GM04504 (cell line): ENCODE measurements at places on chromosomes 5 and 9.

GRCh38 chr5:33316773-33317172, 124.0 kb upstream of the TARS1 start:
- DNase-seq = no peak

- no peak for DNase-seq
Observed at GRCh38 chr5:150399524-150400211, 13.0 kb downstream of the CD74 start.

GRCh38 chr9:14246951-14247350, 67.0 kb downstream of the NFIB start:
- no peak for DNase-seq

- DNase-seq = no peak
Observed at GRCh38 chr9:70170151-70170790, 88.5 kb upstream of the SMC5 start.

DNA sequence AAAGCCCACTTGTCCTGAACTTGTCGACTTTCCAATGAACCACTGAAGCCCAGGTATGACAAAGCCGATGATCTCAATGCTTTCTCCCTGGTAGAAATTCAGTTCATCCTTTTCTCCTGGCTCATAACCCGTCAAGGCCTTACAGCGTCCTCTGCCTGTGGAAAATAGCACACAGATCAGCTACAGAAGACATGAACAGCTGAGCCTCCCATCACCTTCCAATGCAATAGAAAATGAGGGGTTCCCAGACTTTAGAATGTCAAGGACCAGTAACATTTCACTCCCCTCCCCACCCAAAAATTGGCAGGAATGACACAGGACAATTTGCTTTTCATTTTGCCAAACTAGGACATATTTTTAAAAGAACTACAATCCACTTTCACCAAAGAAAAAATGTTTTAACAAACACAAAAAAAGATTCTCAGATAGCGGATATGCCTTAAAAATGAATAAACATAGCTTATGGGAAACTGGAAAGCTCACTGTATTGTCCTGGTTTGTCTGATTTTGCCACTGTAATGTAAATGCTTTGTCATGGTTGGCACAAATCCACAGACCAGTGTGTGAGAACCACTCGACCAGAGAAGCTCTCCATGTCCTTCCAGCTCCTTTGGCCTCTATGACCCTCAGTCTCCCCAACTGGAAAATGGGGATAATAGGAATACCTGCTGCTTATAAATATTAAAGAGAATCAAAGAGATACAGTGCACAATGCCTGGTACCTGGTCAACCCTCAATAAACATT, 24.4 kb downstream of the SH3TC2 start:
- no peak for DNase-seq

GRCh38 chr5:175842506-175842905, 28.9 kb upstream of the CPLX2 start:
- no peak for DNase-seq

GRCh38 chr9:89655056-89655989, 50.5 kb downstream of the GADD45G start:
- DNase-seq = no peak

- DNase-seq = no peak
Observed at GRCh38 chr9:35814106-35814840, 569 bp downstream of the HINT2 start.

- DNase-seq = no peak
Observed at GRCh38 chr5:72878854-72879253, 62.4 kb downstream of the TNPO1 start.

DNA sequence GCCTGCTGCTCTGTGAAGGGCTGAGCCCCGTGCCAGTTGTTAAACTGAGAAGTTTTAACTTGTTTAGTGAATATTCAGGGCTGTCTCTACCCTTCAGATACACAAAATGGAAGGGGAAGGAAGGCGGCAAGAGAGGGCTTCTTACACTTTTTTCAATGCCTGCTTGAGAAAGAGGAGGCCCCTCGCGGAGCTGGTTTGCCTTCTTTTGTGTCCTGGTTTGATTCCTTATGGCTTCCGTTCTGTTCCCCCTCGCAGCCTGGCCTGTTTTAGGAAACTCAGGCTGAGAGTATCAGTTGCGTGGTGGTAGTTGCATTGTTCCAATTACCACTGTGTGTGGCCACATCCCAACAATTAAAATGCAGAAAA, 1.0 kb downstream of the FAM53C start:
- DNase-seq = no peak

DNA sequence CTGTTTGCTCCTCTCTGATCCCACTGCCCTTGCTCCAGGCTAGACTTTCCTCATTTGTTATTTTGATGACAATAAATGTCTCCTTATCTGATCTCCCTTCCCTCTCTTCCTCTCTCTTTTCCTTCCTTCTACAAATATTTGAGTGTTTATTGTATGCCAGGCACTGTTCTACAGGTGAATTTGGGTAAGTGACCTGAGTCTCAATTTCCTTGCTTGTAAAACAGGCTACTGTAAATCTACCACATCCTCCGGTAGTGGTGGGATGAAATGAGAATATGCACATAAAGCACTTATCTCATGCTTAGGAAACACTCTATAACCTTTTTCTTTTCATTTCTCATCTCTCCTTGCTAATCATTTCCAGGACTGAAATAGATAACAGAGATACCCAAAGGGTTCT, 86.4 kb downstream of the HMHB1 start:
- no peak for DNase-seq

DNA sequence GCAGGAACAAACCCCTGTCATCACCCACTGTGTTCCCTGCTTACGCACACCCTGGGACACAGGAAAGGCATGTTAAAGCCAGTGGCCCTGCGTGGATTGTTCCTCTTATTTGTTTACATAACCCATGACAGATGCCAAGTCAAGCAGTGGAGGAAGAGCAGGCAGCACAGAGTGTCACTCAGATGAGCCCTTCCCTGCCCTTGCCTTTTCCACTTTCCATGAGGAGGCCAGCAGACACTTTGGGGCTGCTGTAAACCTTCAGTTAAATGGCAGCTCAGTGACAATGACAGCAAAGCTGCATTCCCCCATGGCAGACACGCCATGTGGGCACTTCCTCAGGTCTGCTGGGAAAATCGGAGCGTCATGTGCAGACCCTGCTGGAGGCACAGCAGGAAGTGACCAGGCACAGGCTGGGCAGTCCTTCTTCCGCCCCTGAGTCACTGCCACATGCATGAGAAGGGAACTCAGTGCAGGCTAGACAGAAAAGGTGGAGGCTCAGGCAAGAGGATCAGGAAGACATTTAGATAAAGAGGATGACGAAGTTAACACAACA, 216.8 kb upstream of the PIK3R1 start:
- DNase-seq = peak; percentile 71

- DNase-seq = peak; percentile 14
Observed at GRCh38 chr9:104276709-104277245, 182.7 kb downstream of the SMC2 start.
